ENCODE measurements at places on chromosomes 6 and 20.

DNA sequence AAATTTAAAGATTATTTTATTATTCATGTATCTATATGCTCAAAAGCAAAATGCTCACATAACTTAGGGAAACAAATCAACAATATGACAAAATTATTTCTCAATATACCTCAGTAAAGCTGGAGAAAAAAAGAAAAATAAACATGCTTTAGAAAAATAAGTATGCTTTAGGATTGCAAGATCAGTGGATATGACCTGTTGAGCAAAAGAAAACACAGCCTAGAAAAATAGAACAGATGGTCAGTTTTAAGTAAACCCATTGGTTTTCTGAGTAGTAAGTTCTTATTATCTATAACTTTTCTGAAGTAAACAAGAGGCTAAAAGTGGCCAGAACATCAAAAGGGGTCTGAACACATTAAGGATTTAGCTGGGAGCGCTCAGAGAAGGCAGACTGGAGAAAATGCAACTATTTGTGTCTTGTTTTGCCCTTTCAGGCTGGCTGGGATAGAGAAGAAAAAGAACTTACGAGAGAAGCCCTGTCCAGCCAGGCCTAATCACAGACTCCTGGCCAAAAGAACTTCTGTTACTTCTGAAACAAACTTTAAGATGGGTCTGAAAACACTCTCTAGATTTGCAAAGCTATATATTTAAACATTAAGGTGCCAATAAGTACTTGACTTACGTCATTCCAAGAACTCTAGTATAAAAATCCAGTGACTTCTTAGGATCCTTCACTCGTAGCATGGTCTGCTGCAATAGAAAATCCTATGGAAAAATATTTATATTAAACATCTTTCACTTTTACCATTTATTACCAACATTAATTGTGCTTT lies 16.5 kb downstream of the GLO1 start:
- no peak for DNase-seq

GRCh38 chr6:104698979-104699378 lies 160.7 kb downstream of the HACE1 start:
- no peak for DNase-seq

DNA sequence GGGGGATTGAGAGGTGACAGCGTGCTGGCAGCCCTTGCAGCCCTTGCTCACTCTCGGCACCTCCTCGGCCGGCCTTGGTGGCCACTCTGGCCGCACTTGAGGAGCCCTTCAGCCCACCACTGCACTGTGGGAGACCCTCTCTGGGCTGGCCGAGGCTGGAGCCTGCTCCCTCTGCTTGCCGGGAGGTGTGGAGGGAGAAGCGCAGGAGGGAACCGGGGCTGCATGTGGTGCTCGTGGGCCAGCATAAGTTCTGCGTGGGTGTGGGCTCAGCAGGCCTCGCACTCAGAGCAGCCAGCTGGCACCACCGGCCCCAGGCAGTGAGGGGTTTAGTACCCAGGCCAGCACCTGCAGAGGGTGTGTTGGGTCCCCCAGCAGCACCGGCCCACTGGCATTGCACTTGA lies 912.2 kb upstream of the ADGRB3 start:
- no peak for DNase-seq

DNA sequence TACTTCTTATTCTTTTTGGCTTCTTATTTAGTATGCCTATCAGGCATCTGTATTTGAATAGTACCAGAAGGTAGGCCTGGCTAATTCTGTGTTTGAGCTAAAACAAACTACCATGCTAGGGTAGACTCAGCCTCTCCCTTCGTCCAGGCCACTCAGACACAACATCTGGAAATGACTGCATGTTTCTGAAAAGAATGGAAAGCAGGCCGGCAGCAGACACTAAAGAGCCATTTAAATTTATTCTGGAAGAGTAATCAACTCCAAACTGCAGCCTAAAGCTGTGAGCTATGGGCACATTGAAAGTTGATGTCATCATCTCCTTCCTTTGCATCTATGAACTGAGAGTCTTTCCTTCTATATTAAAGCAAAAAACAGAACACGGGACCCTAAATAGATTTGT lies 70.9 kb upstream of the SAMD5 start:
- no peak for DNase-seq

- DNase-seq = no peak
Observed at GRCh38 chr6:100962466-100962865, 81.3 kb upstream of the ASCC3 start.

- peak; percentile 28 for DNase-seq
Observed at GRCh38 chr20:46715292-46715756, 5.9 kb downstream of the SLC2A10 start.

DNA sequence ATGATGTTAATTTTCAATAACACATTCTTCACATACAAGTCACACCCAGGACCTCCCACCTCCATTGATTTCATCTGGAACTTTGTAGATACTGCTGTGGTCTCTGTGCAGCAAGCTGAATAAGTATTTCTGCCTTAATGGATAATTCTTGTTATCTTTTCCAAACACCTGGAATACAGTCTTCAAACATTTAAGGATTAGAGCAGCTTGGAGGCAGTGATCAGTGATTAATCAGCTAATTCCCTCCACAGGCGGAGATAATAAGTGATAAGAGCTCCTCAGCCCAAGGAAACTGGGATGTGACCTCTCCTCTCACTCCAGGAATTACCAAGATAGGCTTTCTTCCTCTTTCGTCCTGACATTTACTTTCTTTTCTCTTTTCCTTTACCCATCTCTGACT lies 110.7 kb downstream of the FIG4 start:
- no peak for DNase-seq

GRCh38 chr6:117359581-117359980 lies 66.2 kb downstream of the ROS1 start:
- no peak for DNase-seq

GRCh38 chr6:130500693-130501092 lies 134.9 kb downstream of the TMEM200A start:
- DNase-seq = peak; percentile 92

DNA sequence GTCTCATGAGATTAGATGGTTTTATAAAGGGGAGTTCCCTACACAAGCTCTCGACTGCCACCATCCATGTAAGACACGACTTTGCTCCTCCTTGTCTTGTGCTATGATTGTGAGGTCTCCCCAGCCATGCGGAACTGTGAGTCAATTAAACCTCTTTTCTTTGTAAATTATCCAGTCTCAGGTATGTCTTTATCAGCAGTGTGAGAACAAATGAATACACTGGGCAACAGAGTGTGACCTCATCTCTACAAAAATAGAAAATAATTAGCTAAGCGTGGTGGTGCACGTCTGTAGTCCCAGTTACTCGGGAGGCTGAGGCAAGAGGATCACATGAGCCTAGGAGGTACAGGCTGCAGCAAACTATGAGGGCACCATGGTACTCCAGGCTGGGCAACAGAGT lies 51.3 kb downstream of the MDN1 start:
- DNase-seq = no peak

GRCh38 chr6:170117111-170117972 lies 173.5 kb downstream of the DLL1 start:
- no peak for DNase-seq

- DNase-seq = no peak
Observed at GRCh38 chr6:7343546-7344475, 30.8 kb upstream of the SSR1 start.

GRCh38 chr6:105604587-105604884 lies 201.7 kb upstream of the PREP start:
- DNase-seq = no peak

- DNase-seq = no peak
Observed at GRCh38 chr6:3894590-3895311, 45.6 kb downstream of the FAM50B start.

- no peak for DNase-seq
Observed at GRCh38 chr20:13765299-13765698, 19.4 kb downstream of the ESF1 start.

DNA sequence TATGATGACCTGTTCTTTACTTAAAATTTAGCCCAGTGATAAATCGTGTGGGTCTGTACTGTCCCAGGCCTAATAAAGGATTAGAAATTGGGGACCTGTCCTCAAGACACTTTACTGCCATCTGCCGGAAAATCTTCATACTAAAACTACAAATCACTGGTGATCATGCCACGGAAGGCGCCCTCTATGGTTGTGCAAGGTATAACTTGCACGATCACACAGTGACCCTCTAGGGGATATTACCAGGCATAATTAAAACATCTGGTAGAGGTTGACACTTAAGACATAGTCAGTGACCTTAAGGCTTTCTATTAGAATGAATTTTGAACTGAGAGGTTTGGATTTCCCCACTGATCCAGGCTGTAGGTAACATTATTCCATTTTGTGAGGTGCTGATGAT lies 172.6 kb downstream of the BMP2 start:
- no peak for DNase-seq

- DNase-seq = no peak
Observed at GRCh38 chr6:40295251-40295950, 291.8 kb downstream of the LRFN2 start.

DNA sequence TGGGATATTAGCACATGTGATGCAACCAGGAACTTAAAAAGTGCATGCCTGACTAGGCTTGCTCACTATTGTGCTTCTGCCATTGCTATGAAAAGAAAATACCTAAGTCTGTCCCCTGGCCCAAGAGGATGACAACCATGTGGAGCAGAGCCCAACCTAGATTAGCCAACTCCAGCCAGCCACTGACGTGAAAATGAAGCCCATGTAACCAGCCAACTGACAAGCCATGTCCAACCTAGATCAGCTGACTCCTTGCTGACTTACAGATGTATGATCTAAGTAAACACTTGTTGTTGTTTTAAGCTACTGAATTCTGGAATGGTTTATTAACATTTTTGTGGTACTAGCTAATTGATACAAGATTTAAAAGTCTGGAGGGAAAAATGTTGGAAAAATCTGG lies 47.5 kb downstream of the PIGU start:
- DNase-seq = no peak

GRCh38 chr20:17650301-17651128 lies 31.5 kb downstream of the RRBP1 start:
- DNase-seq = no peak

DNA sequence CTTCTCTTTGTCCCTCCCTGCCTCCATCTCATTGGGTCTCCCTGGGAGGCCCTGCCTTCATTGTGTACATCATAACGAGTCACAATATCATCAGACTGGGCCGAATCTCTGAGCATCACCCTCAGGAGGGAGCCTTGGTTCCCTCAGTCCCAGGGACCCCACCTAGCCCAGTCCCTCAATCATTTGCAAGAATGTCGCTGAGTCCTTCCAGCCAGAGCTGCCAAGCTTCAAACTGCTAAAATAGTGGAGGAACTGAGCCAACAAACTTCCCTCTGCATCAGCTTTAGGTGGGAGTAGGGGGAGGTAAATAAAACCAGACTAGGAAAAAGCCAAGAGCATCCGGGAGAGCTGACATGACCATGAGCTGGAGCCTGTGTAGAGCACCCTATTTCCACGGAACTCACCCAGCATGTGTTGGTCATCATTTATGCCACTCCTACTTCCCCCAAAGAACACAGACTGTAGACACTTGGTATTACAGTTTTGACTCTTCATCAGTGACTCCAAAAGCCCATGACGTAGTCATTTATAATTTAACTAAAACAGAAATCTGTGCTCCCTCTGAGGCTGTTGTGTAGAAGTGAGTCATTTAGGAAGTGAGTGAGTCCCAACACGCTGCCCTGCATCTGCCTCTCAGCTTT lies 28.8 kb upstream of the IL17A start:
- no peak for DNase-seq

GRCh38 chr20:10551732-10552724 lies 116.9 kb downstream of the SLX4IP start:
- DNase-seq = no peak

GRCh38 chr6:64984948-64985347 lies 722.1 kb downstream of the EYS start:
- DNase-seq = no peak

- no peak for DNase-seq
Observed at GRCh38 chr6:74742793-74743508, 462.9 kb downstream of the COL12A1 start.

DNA sequence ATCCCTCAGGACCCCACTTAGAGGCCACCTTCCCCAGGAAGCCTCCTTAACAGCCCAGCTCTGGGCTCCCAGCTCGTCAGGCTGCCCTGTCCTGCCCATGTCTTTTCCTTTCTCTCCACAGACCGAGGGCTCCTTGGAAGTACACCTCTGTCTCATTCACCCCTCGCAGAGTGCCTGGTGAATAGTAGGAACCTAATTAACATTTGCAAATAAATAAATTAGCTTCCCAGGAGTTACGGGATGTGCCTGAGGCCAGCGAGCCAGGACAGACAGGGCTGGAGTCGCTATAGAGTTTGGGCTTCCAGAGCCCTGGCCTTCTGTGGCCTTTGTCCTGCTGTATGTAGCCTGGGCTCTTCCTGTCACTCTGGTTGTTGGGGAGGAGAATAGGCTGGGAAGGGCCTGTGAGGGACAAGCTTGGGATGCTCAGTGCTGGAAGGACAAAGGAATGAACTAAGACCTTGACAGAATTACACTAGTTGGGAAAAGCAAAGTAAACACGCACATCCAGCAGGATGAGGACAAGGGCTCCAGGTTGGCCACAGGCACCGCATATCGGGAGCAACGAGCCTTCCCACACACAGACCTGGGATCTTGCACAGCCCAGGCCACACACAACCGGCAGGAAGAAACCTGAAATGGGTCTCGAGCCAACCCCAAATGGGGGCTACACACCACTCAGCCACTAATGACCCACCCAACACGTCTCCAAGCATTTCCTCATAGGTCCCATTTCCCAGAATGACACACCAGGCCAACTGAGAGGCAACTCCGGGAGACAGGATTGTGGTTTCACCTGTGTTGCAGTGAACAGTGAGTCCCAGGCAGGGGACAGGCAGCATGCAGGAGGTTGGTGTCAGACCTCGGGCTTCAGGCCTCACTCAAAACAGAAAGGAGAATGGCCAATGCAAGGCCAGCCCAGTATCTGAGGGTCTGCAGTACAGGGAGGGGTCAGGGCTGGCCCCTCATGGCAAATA lies 9.7 kb downstream of the MAP1LC3A start:
- no peak for DNase-seq

GRCh38 chr20:59451066-59451630 lies 150.7 kb downstream of the EDN3 start:
- DNase-seq = no peak

GRCh38 chr20:58100731-58101356 lies 127.6 kb downstream of the ANKRD60 start:
- DNase-seq = no peak

DNA sequence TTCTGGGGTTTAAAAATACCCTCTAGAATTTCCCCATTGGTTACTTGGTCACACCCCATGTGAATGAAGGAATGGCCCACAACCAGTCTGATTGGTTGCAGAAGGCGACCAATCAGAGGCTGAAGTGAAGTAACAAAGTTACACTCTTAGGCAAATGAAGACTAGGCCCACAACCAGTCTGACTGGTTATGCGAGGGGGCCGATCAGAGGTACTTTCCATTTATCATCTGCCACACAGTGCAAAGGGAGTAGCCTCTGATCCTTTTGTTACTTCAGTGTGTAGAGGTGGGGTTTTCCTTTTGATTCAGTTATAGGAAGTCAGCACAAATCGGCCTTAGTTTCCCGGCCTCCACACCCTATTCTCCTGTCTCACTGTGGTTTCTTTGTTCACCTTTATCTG lies 61.2 kb upstream of the SGK1 start:
- no peak for DNase-seq

DNA sequence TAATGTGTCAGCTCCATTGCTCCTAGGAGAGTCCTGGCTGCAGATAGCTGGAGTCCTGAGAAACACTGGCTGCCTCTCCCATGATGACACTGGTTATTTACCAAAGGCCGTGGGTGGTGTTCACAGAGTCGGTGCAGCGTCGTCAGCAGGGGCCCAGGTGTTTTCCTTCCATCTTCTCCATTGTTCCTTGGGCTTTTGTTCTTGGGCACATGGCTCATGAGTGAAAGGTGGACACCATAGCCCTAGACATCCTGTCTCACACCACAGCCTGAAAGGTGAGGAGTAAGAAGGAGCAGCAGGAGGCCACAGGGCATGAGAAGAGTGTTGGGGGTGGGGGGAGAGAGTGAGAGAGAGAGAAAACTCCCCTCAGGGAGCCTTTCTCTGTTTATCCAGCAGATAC lies 9.1 kb downstream of the CST5 start:
- no peak for DNase-seq

Data from AG04449 (cell line).